ENCODE measurements at places on chromosomes 5 and 9.

DNA sequence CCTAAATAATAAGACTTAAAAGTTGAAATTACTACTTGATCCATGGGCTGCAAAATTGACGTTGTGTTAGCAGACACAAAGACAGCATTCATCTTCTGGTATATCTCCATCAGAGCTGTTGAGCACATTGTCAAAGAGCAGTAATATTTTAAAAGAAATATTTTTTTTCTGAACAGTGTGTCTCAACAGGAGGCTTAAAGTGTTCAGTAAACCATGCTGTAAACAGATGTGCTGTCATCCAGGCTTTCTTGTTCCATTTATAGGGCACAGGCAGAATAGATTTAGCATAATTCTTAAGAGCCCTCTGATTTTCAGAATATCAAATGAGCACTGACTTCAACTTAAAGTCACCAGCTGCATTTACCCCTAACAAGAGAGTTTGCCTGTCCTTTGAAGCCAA, 29.7 kb upstream of the CCNH start:
- DNase-seq, result no peak

DNA sequence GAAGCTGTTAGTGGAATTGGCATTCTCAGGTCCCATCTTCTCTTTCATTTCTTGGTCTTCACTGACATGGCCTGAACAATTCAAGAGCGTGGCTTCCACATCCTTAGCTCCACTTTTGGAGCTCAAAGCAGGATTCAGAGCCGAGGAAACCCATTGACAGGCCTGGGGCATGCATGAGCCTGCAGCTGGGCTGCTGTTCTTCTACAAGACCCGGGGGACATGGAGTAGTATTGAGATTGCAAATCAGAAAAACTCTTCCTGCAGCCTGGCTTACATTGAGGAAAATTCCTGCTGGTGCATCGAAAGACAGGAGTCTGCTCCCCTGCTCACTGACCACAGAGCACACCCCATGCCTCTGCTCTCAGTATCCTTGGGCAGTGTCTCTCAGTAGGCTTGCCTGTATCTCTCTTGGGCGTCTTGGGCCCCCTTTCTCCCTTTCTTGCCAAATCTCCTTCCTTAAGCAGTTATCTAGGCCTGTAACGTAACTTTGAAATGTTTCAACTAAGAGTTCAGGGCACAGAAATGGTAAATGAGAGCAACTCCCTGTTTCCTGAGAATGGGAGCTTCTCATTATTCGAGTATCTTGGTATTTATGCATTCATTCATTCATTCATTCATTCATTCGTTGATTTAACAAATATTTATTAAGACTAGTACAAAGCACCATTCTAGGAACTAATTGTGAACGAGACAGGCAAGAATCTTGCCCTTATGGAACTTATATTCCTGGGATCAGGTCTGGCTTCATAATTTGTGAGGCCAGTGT, 603.6 kb upstream of the CLINT1 start:
- DNase-seq, result no peak

- no peak for DNase-seq
These were observed 29.1 kb upstream of the IL12B start for GRCh38 chr5:159359408-159359807.

DNA sequence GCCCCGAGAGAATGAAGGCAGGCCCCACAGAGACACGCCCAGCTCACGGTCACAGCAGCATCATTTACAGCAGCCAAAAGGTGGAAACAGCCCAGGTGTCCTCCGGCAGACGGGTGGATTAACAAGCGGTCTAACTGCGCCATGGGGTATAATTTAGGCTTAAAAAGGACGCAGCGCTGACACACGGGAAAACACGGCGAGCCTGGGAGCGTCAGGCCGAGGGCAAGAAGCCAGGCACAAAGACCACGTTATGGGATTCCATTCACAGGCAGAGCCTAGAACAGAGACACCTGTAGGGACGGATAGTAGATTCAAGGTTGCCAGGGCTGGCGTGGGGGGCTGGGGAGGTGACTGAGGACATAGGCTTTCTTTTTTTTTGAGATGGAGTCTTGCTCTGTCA, 36.9 kb upstream of the TMEM250 start:
- no peak for DNase-seq

- no peak for DNase-seq
These were observed 7.5 kb downstream of the NR2F1 start for GRCh38 chr5:93590493-93590892.

Data from sciatic nerve (tissue), 2 donors.